Stimulated activated CD8-positive, alpha-beta memory T cell treated with anti-CD3 and anti-CD28 coated beads, Interleukin-4, amount 100 ng/mL, for 1 hour (primary cell): ENCODE measurements at places on chromosomes 11 and 22.
A peak's percentile ranks its signal among the peaks of the same experiment; 100 is the strongest.

DNA sequence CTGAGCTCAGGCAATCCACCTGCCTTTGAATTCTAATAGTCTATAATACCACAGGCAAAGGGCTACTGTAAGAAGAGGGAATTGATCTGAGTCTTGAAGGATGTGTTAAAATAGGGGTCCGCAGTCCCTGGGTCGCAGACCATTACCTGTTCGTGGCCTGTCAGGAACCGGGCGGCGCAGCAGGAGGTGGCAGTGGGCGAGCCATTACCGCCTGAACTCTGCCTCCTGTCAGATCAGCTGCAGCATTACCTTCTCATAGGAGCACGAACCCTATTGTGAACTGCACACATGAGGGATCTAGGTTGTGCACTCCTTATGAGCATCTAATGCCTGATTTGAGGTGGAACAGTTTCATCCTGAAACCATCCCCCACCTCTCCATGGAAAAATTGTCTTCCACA is 11.5 kb upstream of the TMEM123 start:
- DNase-seq = no peak

DNA sequence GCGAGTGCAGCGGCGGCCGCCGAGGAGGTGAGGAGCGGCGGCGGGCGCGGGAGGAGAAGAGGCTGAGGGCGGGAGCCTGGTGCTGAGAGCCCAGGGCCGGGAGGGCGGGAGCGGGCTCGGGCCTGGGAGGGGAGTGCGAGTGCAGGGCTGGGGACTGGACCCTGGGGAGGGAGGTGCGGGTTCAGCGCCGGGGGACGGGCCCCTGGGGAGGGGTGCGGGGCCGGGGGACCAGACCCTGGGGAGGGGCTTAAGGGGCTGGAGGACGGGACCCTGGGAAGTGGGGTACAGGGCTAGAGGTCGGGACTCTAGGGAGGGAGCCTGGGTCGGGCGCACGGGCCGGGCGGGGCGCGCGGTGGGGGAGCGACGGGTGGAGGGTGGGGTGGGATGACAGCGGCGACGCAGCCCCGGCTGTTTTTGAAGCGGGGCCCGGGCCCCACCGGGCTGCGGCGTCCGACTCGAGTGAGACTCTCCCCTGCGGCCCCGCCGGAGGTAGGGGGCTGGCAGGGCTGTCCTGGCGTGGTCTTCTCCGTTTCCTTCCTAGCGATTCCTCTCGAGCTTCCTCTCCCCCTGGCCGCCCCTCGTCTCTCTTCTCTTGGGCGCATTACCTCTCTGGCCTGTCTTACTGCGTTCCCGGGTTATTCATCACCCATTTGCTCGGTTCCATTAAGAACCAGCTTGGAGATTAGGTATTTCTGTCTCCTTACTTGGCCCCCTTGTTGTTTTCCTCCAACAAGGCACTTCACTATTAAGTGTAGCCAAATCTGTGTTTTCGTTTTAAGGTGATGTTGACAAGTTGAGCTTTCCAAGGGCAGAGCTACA is 754 bp downstream of the NUP50 start:
- DNase-seq = peak; percentile 6

DNA sequence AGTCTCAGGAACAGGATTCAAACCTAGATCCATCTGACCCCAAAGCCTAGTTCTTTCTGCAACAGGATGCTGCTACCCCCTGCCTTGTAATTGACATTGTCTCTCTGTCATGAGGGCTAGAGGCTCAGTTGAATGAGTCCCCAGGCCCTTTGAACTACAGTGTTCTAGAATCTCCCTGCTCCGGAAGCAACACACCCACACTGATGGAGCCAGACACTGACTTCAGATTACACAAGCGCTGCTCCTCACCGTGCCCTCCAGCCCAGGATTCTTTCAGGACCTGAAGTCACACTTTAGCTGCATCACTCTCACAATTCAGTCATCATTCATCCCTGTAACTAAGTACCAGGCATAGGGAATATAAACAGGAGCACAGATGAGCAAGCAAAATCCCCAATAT is 69.6 kb downstream of the RAB30 start:
- DNase-seq = no peak

DNA sequence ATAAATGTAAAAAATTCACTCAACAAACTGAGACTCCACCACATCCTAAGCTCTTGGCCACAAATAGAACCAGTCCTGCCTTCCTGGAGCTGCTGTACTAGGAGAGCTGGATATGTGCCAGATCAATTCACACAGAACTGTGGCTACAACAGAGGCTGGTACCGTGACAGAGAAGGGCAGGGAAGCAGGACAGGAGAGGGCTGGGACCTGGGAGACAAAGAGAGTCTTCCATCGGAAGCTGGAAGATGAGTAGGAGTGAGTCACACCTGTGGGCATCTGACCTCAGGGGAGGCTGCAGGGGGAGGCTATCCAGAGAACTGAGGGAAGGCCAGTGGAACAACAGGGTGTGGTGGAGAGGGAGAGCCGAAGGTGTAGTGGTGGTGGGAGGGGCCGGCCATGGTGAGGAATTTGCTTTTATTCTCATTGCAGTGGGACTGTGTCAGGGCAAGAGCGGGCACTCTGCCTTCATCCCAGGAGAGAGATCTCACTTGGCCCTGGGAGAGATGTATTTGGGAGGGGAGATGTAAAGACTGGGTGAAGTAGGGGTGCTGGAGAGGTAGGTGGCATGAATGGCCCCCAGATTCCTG is 1.9 kb upstream of the LTBP3 start:
- no peak for DNase-seq

DNA sequence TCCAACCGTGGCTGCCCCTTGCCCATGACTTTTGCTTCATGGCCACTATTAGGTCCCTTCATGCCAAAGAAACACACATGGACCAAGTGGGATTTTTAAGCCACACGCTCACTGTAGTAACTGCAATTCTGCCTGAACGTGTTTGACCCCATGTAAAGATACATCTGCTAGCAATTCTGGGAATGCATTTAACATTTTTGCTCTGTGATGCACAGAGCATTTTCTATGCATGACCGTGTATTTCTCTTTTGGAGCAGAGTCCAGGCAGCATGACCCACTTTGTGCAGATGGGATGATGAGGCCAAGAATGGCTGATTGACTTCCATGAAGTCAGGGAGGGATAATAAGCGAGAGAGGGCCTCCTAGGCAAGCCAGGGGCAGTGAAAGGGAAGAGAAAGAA is 108.5 kb downstream of the TP53I11 start:
- no peak for DNase-seq

- no peak for DNase-seq
These were observed 24.9 kb downstream of the BCO2 start for GRCh38 chr11:112200252-112200651.

DNA sequence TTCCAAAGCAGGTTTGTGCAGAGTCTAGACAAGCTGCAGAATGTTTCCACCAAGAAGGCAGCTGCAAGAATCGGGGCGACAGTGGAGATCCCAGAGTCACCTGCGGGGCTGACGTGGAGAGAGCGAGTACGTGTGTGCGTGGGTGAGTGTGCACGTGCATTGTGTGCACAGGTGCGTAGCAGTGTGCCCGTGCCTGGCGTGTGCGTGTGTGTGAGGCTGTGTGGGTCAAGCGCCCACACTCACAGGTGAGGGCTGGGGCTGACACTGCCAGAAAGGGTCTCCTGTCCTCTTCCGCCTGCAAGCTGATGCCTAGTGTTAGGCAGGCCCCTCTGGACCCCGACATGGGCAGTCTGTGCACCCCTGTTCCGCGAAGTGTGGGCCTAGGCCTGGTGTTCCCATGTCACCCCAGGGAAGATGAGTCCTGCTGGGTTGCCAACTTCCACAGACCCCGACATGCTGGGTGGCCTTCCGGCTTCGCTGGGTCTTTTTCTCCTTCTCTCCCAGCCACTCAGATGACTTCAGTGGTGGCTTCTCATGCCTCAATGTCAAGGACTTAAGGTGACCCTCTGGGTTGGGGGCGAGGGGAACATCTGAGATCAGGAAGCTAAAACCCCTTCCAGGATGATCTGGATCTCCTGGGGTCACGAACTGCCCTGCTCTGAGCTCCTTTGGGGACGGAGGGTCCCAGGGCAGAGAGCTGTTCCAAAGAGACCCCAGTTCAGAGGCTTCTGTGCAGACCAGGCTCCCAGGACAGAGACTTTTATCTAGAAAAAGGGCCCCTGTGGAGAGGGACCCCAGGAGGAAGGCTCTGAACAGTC is 10.4 kb upstream of the SYT8 start:
- DNase-seq = no peak

DNA sequence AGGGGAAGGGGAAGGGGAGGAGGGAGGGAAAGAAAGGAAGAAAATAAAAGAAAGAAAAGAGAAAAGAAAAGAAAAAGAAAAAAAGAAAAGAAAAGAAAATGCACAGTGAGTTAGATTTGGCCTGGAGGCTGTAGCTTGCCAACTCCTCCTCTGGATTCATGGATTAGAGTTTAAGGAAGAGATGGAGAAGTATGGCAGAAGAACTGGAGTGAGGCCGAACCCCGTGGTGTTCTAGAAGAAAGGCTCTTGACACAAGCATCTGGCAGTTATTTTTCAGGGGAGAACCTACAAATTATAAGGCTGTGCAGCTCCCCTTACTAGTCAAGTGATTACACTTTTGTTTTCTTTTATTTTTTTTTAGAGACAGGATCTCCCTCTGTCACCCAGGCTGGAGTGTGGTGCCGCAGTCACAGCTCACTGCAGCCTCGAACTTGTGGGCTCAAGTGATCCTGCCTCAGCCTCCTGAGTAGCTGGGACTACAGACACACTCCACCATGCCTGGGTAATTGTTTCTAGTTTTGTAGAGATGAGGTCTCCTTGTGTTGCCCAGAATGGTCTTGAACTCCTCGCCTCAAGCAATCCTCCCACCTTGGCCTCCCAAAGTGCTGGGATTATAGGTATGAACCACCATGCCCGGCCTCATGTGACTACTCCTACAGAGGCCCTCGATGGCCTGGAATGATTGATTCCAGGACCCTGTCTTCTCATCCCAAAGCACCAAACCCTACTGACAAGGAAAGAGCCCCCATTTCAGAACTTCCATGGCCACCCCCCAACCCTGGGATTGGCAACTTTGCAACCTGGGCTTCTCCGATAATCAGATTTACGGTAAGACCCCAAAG is 19.5 kb downstream of the ZNF74 start:
- DNase-seq = no peak

- DNase-seq = no peak
These were observed 269.3 kb downstream of the BUD13 start for GRCh38 chr11:116503216-116504160.

DNA sequence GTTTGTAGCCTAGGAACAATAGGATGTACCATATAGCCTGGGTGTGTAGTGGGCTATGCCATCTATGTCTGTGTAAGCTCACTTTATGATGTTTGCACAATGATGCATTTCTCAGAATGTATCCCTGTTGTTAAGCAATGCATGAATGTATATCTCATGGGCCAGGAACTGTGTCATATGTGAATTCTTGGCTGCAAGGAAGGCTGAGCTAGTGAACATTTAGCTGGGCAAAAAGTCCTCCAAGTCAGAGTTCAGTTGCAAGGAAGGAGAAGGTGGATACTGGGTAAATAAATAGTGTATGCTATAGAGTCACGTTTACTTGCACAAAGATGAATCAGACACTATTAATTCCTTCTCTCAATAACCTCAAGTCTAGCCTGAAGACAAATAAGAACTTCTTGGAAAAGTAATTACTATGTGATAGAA is 136.1 kb downstream of the EHF start:
- no peak for DNase-seq

DNA sequence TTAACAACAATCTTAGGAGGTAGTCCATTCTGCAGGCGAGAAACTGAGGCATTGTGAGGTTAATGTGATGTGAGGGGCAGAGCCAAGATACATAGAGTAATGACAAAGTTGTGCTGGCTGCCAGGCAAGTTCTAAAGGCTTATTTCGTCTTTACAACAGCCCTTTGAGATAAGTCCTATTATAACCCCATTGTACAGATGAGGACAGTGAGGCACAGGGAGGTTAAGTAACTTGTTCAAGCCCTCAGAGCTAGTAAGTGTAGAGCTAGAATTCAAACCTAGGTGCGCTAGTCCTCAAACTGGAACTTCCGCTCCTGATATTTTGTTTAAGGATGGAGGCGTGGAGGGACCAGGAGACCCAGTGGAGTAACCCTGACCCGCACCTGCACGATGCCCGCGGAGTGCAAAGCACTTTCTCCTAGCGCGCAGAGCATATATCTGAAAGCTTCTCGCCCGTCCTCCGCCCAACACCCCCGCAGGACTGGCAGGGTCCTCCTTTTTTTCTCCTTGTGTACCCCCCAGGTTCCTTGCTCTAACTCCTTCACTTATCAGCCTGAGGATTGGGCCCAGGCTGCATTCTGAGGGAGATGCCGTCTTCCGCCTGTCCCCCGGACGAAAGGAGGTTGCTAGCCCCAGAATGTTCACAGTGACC is 4.9 kb upstream of the FLI1 start:
- DNase-seq = no peak

GRCh38 chr11:67700141-67700540 is 25.7 kb upstream of the ALDH3B2 start:
- no peak for DNase-seq
